MV-4-11 (cell line): ENCODE measurements at places on chromosomes 2 and 18.

DNA sequence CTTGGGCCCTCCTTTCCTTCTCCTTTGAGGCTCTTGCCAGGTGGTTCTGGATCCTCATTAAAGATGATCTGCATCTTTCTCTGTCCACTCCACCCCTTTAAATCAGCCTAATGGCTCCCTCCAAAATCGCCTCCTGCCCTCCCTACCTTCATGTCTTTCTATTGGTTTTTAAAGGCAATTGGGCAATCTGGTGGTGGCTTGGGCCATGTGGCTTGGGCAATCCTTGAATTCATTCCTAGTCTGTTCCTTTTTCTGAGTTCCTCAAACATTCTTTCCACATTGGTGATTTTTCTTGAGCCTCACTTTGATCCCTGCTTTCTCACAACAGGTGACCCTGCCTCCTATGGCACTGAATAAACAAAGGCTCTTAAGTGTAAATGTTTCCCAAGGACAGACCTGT, 266.2 kb upstream of the REV1 start:
- peak; percentile 82 for DNase-seq

DNA sequence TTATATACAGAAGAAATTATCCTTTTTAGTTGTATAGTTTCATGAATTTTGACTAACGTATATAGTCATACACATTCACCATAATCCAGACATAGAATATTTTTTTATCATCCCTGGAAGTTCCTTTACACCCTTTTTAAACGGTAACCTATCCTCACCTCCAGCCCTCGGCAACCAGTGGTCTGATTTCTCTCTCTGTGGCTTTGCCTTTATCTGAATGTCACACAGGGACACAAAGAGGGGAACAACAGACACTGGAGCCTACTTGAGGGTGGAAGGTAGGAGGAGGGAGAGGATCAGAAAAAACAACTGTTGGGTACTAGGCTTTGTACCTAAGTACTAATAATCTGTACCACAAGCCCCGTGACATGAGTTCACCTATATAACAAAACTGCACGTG, 191.9 kb downstream of the MC4R start:
- DNase-seq: no peak

- no peak for DNase-seq
Measured at GRCh38 chr2:180872255-180872654, 108.2 kb upstream of the UBE2E3 start.

DNA sequence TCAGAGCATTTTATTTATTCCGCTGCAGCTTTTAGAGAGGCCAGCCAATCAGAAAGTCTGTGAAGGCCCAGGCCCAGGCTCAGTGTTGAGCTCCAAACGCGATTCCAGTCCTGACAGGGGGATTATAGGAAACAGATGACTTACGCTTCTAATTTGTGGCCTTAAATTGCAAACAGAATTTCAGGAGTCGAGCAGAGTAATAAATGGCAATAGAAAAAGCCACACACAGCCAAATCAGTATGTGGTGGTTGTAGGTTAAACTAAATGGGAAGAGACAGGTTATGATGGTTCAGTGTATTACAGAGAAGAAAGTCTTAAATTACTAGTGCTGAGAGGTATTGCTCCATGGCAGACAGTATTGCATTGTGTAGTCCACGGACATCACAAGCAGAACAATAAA, 131.0 kb upstream of the ZEB2 start:
- DNase-seq: no peak

DNA sequence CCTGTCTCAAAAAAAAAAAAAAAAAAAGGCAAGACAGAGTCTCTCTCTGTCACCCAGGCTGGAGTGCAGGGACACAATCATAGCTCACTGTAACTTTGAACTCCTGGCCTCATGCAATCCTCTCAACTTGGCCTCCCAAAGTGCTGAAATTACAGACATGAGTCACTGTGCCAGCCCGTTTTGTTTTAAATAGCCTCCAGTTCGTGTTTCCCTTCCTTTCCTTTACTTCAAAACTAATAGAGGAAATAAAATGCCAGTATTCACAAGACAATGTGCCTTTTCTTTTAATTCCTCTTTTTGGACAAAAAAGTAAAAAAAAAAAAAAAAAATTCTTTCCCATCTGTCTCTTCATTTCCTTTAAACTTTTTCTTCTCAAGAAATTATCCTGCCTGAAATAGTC, 54.5 kb upstream of the ACMSD start:
- DNase-seq: peak; percentile 90

DNA sequence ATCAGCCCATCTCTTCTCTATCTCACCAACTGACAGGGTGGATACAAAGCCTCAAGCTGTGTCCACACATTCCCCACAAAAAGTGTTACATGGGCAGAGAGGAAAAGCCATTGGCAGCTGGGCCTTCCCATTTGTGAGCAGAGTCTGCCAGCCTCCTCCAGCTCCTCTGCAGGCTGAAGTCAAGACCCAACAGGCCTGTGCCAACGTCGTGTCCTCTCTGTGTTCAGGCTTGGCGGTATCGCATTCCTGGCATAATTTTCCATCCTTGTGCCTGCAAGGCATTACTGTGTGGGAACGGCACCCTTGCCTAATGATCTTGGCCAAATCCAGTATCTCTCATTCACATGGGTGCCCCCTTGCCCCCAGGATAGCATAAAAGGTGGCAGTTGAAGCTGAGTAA, 41.5 kb upstream of the APCDD1 start:
- no peak for DNase-seq

GRCh38 chr2:8710951-8711350, 29.1 kb downstream of the ID2 start:
- DNase-seq: no peak

- no peak for DNase-seq
Measured at GRCh38 chr18:7877609-7878008, 310.5 kb downstream of the PTPRM start.

- DNase-seq: peak; percentile 63
Measured at GRCh38 chr2:204871231-204871953, 326.1 kb downstream of the PARD3B start.

GRCh38 chr2:33494155-33494779, 17.8 kb downstream of the RASGRP3 start:
- peak; percentile 26 for DNase-seq

GRCh38 chr2:40178171-40178778, 273.6 kb downstream of the SLC8A1 start:
- DNase-seq: no peak

- DNase-seq: no peak
Measured at GRCh38 chr2:142030735-142031134, 100.1 kb downstream of the LRP1B start.

GRCh38 chr2:24461685-24462084, 29.4 kb upstream of the NCOA1 start:
- DNase-seq: peak; percentile 58

- DNase-seq: no peak
Measured at GRCh38 chr2:235958931-235959410, 209.2 kb downstream of the GBX2 start.

- no peak for DNase-seq
Measured at GRCh38 chr2:213122725-213123124, 28.7 kb downstream of the IKZF2 start.

DNA sequence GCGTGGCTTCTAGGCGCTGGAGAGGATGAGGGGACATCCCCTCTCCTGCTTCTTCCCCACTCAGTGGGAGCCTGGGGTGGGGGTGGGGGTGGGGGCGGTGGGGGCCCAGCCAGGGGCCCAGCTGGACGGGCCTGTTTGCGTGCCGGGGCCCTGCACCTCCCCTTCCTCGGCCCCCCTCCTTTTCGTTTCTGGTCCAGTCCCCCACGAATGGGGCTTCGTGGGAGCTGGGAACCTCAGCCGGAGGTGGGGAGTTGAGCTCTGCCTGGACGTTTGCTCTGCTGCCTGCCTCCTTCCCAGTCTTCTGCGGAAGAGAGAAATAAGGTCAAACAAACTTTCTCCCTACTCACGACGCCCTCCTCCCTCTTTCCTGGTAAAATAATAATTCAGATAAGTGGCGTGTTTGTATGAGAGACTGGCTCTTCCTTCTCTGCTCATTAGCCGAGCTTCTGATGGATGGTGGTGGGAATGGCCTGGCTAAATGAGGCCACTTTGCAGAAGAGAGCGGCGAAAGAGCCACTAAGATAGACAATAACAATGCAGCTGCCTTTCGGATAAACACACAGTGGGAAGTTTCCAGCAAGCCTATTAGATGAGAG, 782 bp downstream of the MTA3 start:
- DNase-seq: no peak

DNA sequence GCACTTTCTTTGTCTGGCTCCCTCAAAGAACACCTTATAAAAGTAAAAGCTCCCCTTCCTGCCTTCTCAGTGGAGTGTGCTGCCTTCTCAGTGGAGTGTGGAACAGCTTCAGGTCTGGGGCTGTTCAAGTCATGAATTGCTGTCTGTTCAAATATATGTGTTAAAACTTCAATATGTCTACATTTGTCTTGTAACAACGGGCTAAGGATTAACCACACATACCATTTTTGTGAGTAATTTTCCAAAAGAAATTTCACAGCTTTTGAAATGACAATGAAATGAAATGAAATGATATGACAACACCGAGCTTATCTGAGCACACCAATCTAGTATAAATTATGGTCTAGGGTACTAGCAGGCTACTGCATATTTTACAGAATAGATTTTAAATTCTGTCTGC, 42.9 kb downstream of the CABYR start:
- no peak for DNase-seq

DNA sequence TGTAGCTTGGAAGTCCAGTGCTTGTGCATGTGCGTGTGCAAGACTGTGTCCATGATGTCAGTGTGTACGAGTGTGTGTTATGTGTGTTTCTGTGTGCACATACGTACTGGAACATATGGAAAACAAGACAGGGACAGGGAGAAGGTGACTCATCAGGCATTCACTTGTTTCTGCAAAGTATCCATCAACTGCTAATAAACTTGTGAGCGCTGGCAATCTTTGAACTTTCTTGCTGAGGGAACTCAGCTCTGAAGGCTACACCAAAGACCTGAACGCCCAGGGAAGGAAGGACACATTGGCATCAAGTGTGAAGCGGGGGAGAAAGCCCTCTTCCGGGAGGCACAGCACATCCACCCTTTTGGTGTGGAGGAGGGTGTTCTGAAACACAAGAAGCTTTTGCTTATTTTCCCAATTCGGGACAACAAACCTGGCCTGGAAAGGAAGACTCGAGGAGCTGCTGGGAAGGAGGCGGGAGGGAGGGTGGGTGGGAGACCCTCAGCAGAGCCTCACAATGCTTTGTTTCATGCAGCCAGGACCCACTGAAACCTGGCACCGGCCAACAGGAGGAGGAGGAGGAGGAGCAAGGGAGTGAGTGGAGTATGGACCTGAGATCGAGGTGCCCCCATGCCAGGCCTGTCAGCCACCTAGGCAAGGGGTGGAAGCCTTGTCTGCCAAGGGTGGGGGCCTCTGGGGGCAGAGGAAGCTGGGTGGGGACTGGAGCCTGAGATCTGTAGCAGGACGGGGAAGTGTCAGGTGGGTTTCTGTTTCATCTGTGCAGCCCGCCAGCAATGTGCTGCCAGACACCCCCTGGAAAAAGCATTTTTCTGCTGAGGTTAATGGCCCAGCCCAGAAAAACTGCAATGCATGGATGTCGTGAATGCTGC, 26.8 kb downstream of the SMAD7 start:
- DNase-seq: peak; percentile 19

- DNase-seq: no peak
Measured at GRCh38 chr2:33317369-33318007, 159.0 kb upstream of the RASGRP3 start.

DNA sequence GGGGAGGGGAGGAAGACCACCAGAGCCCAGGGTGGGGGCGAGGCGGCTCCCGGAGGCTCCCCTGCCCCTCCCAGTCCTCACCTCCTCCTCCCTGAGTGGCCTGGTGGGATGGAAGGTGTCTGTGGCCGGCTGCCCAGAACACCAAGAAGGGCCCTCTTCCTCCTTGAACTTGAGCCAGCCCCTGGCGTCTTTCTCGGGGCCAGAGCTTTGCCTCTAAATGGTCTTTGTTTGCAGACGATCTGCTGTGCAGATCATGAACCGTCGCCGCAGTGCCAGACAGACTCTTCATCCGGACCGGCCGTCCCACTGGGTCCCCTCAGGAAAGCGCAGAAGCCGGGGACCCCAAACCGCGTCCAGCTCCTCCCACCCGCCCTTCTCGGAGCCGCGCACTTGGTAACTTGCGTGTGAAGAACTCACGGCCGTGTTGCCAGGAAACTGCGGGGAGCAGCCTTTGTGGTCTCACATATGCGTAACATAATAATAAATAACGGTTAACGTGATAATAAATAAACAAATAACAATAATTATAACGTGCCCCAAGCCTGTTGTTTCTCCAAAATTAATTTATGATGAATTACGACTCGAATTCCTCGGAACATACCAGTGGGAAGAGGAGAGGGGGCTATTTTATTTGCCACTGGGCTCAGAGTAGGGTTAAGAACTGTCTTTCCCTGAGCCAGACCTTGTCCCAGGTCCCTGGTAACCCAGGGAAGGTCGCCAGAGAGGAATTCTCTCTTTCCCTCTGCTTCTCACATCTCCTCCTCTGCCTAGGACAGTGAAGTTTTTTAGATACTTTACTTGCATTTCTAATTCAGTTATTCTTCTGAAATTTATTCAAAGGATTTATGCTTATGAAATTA, 41.0 kb downstream of the PTGR3 start:
- DNase-seq: no peak

- DNase-seq: no peak
Measured at GRCh38 chr2:178732913-178733312, 74.3 kb downstream of the TTN start.
